ENCODE measurements at places on chromosomes 11 and 22.

GRCh38 chr11:121681550-121682268, 228.9 kb upstream of the SORL1-AS1 start:
- DNase-seq: no peak

DNA sequence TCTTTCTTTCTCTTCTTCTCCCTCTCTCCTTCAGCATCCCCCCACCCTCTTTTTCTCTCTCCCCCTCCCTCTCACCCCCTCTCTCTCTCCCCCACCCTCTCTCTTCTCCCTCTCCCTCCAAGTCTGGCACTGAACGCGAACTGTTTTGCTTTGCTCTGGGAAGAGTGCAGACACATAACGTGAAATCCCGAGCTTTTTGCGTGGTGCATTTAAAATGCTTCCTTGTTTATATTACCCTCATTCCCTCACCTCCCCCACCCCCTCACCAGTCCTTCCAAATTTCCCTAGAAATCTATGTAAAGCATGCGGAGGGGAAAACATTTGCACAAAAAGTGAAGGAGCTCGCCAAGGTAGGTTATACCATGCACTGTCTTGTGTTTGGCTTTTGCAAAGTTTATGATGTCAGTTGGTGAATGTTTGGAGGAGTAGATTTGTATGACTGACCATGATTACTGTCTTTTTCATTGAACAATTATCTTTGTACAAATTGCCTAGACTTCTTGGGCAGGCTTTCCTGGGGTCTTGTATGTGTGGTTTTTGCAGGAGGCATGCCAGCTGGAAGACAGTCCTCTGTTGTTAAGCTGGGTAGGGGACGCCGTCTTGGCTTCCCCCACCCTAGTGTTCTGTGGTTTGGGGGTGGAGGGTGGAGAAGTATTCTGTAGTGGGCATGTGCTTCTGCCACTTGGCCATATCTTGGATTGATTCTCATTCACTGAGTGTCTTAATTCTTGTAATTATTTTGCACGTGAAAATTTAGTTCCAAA, 123.7 kb upstream of the HSD17B12 start:
- no peak for DNase-seq

- no peak for DNase-seq
These were observed 7.6 kb upstream of the OR52K2 start for GRCh38 chr11:4441515-4441914.

DNA sequence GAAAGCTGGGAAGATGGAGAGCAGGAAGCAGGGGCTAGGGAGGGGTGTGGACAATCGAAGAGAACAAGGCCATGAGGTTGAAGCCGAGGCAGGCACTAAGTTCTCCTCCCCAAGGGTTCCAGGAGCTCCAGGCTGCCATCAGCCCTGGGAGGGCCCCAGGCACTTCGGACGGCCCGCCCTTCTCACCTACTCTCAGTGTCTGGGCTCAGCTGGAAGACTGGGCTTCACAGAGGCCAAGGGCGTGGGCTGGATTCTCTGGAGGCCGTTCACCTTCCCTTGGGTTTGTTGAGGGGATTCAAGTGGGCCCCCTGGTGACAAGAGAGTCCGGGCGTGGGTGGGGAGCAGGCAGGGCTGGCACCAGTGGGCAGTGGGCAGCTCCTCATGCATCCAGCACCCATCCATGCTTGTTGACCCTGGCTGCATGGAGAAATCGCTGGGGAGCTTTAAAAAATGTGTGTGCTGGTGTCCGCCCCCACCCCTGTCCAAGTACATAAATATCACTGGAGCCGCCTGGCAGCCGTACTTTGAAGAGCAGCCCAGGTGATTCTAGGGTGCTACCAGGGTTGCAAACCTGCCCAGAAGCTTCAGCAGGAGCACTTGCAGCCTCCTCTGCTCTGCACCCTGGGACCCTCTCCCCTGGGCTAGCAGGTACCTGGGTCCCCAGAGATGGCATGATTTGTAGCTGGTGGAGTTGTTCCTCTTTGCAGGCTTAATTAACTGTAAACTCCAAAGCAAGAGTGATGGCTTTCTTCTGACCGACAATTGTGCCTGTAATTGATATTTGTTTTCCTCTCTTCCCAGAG, 74.3 kb downstream of the RTL6 start:
- DNase-seq: no peak

GRCh38 chr22:50209893-50210292, 9.1 kb downstream of the SELENOO start:
- peak; percentile 69 for DNase-seq

DNA sequence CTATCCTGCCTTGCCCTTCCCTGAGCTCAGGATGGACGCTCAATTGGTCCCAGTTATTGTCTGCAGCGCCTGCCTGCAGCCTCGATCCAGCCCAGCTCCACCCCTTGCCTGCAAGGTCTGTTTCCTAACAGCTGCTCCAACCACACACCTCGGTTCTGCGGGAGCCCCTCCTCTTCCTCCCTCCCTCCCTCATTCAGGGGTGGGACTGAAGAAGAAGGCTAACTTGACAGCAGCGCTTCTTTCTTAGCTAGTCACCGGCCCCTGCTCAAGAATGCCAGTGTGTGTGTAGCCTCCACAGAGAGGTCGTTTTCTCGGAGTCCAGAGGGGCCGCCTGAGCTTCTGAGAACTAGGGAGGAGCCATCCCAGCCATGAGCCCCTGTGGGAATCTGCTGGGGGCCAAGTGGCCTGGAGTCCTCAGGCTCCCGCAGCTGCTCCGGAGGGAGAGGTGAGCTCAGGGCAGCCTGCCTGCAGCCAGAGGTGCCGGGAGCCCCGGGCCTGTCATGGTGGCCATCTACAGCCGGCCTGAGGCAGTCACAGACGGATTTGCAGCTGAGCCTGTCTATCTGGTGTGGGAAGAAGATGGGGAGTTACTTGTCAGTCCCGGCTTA, 36.1 kb downstream of the LIMK2 start:
- DNase-seq: peak; percentile 71

DNA sequence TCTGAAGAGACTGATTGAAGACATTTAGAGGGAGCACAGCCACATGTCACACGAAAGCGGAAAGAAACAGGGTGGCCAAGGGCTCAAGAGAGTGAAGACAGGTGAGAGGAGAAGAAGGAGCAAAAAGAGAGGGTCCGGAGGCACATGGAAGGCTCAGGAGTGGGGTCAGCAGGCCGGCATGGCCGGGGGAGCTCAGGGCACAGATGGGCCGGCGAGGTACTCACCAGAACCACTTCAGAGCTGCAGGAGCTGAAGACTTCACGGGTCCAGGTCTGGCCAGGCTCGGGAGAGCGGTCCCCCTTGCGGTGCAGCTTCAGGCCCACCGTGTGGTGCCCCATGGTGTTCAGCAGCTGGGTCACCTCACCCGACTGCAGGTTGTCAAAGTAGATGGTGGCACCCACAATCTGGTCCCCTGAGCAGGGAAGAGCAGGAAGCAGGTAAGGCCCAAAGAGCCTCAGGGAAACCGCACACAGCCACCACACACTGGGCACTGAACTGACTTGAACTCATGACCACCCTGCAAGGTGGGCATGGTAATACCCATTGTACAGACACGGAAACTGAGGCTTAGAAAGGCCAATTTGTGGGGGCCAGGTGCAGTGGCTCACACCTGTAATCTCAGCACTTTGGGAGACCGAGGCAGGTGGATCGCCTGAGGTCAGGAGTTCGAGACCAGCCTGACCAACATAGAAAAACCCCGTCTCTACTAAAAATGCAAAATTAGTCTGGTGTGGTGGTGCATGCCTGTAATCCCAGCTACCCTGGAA, 11.6 kb downstream of the AHNAK start:
- no peak for DNase-seq

GRCh38 chr11:121672630-121673487, 220.1 kb upstream of the SORL1-AS1 start:
- no peak for DNase-seq

GRCh38 chr11:42251984-42252383, 792.5 kb upstream of the LRRC4C start:
- DNase-seq: no peak

- no peak for DNase-seq
These were observed 343.9 kb upstream of the CADM1 start for GRCh38 chr11:115848080-115848479.

DNA sequence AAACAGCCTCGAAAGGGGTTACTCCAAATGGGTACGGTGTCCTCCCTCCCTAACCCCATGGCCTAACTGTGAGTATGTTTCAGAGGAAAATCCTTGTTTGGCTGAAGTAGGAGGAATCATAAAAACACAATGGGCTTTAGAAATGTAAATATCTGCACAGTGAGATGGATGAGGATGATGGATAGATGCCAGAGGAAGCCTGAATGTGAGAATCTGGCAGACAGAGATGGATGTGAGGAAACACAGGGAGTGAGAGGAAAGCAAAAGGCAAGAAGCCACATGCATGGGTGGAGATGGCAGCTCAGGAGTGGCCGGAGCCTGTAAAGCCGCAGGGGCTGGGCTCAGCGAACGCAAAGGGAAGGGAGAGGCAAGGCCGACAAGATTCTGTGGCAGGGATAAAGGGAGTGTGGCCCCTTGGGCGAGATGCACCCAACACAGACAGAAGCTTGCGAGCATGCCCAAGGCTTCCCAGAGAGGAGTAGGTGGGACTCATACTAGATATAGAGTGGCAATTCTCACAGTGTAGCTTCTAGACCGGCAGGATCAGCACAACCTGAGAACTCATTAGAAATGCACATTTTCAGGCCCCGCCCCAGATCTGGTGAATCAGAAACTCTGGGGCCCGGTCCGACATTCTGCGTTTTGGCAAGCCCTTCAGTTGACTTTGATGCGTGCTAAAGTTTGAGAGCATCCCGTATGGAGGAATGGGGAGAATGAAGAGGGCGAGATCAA, 237.3 kb upstream of the CADM1 start:
- DNase-seq: no peak

DNA sequence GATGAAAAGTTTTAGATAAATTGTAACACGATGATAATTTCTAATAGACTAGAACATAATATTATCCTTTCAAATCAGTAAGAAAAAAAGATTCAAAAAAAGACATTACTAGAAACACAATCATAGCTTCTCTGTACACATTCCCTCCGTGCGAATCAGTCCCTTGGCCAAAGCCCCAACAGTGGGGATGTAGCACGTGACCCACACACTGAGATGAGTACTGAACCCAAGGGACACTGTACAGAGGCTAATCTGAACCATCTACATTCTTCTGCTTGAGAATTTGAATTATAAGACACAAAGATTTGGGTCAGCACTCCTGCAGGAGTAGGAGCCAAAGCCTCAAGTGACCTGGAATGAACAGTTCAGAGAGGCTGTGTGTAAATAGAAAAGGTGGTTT, 353.7 kb downstream of the INSC start:
- DNase-seq: no peak

DNA sequence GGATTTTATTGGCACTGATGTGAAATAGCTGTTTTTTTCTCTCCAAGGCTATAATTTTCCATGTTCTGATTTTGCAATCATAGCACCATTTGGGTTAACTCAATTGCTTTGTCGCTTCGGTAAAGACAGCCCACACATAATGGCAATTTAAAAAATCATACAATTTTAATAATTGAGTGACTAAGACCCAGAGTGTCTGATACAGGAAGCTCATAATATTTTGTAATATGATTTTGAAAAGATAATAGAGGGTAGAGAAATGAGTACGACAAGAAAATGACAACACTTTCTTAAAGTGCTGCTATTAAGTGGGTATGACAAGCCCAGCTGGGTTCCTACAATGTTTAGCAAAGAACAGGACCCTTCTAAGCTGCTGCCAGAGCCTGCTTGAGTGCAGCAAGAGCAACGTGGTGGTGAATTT, 439.1 kb downstream of the METTL15 start:
- DNase-seq: no peak

DNA sequence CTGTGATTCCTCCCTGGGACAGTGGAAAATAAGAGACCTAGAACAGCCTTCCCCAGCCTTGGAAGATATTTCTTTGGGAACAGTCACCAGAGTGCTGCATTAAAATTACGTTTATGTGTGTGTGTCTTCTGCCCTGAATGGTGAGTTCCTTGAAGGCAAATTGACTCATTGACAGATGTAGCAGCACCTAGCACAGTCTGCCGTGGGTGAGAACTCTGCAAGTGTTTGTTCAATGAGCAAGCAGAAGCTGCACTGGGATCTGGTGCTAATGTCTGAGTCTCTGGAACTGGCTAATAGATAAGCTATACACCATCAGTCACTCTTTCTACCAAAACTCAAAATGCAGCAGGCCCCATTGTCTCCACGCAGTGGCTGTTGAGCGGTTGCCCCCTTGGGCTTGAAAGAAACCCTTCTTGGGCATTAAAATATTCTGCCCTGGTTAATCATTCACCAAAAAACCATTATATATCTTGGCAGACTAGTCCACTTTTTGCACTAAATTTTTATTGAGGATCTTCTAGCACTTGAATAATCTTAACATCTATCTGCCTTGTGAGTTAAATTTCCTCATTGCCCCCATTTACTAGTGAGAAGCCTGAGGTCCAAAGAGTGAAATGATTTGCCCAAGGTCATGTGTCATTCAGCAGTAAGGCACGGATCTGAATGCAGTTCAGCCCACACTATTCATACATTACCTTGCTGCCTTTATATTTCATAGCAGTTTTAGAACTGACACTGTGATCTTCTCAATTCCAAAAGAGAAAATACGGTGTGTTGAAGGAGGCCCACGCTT, 87.8 kb upstream of the GALNT18 start:
- DNase-seq: no peak

- DNase-seq: no peak
These were observed 423.2 kb downstream of the MN1 start for GRCh38 chr22:27378311-27378800.

DNA sequence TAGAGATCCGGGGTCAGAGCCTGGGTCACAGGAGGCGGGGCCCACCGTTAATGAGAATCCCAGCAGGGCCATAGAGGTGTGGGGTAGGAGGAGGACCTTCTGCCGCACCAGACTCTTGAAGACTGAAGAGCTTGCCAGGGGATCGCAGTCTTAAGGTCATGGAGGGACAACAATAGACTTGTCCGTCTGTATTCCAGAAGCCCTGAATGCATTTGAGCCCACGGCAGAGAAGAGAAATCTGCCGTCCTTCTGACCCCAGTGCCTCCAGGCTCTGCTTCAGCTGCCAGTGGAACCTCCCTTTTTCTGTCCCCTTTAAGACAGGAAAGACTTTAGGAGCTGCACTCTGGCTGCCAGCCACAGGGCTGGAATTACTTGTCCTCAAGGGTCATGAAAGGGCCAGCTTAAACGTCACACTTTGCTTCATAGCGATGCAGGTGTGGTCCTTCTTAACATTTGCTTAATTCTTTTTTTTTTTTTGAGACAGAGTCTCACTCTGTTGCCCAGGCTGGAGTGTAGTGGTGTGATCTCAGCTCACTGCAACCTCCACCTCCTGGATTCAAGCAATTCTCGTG, 15.5 kb upstream of the ST3GAL4 start:
- no peak for DNase-seq

DNA sequence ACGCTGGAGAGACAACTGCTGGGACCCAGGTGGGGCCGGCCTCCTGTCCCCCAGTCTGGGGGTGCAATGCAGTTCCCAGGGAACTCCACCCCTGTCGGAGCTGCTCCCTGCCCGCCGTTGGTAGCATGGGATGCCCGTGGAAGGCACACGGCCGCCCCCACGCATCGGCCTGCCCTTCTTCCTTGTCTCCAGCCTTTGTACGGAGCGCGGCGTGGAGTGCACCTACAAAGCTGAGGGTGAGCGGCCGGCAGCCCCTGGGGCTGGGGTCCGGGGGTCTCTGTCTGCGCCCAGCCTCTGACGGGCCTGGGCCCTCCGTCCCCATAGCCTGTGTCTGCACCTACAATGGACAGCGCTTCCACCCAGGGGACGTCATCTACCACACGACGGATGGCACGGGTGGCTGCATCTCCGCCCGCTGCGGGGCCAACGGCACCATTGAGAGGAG, 23.2 kb downstream of the MUC5AC start:
- no peak for DNase-seq
